ENCODE measurements at places on chromosomes 12 and 14. TPM values are rescaled to one million over a fixed set of nuclear protein-coding genes. Genes with fewer than 3 reads are reported as not detected.
A peak's percentile ranks its signal among the peaks of the same experiment; 100 is the strongest.

GRCh38 chr12:120241561-120242274 lies 23.8 kb downstream of the PXN start:
- H3K4me1 ChIP-seq = peaks cover 74% of the 10 kb centered on the region
- no peaks in the 10 kb centered on the region for H3K27me3 ChIP-seq
- H3K27ac ChIP-seq = peak overlapping the region; percentile 67

GRCh38 chr12:94898388-94898787 lies 105.1 kb downstream of the NDUFA12 start:
- no peak overlapping the region for H3K4me3 ChIP-seq
- no peaks in the 10 kb centered on the region for H3K27me3 ChIP-seq
- no peaks in the 10 kb centered on the region for H3K4me1 ChIP-seq
- peak; percentile 18 for DNase-seq
- no peaks in the 10 kb centered on the region for H3K36me3 ChIP-seq

Gene SPSB2
- total RNA-seq = 3.2 TPM

Gene AQP2
- not detected for total RNA-seq

- H3K27me3 ChIP-seq = no peaks in the 10 kb centered on the region
- no peaks in the 10 kb centered on the region for H3K36me3 ChIP-seq
- no peak for DNase-seq
- H3K4me1 ChIP-seq = no peaks in the 10 kb centered on the region
- H3K27ac ChIP-seq = no peak overlapping the region
- H3K4me3 ChIP-seq = no peak overlapping the region
Observed at GRCh38 chr12:69130064-69130463, 109.3 kb upstream of the CPSF6 start.

DNA sequence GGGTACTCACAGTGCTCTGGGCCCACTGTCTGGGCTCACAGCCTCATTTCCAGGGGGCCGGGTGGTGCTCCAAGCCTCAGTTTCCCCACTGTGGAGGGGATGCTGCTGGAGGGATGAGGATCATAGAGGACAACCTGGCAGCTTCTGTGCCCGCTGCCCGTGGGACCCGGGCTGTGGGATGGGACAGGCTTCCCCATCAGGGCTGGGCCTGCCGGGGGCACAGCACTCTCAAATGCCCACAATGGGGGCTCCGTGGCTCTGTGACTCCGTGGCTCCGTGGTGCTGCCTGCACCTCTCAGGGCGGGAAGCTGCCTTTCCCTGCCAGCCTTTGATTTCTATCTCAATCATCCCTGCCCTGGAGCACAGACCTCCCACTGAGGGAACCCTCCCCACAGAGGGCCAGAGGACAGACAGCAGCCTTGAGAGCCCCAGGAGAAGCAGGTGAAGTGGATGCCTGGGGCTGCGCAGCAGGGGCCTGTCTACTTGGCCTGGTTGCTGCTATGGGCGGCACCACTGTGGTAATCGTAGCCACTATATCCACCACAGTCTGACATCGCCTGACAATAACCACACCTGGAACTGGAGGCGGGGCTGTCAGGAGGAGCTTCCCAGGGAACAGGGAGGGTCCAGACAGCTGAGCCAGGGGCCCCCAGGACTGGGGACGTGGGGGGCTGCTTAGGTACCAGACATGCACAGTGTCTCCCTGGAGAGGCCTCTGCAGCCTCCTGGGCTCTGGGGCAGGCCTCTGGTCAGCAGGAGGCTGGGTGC lies 375.9 kb downstream of the TMEM121 start:
- no peaks in the 10 kb centered on the region for H3K27me3 ChIP-seq
- no peak overlapping the region for H3K4me3 ChIP-seq
- H3K27ac ChIP-seq = no peak overlapping the region

Gene MED13L
- total RNA-seq = 82.7 TPM

GRCh38 chr14:73438993-73439392 lies 19.4 kb downstream of the NUMB start:
- H3K4me1 ChIP-seq = no peaks in the 10 kb centered on the region
- no peak overlapping the region for H3K4me3 ChIP-seq
- no peaks in the 10 kb centered on the region for H3K27me3 ChIP-seq
- H3K36me3 ChIP-seq = no peaks in the 10 kb centered on the region
- H3K27ac ChIP-seq = no peak overlapping the region

GRCh38 chr12:120902846-120903411 lies 1.2 kb downstream of the SPPL3 start:
- H3K4me1 ChIP-seq = peaks cover 15% of the 10 kb centered on the region
- peak; percentile 4 for DNase-seq
- H3K36me3 ChIP-seq = peaks cover 5% of the 10 kb centered on the region
- H3K27me3 ChIP-seq = no peaks in the 10 kb centered on the region

GRCh38 chr12:124196236-124196635 lies 98.7 kb upstream of the RFLNA start:
- no peaks in the 10 kb centered on the region for H3K27me3 ChIP-seq
- peaks cover 4% of the 10 kb centered on the region for H3K4me1 ChIP-seq
- DNase-seq = no peak
- H3K27ac ChIP-seq = no peak overlapping the region

DNA sequence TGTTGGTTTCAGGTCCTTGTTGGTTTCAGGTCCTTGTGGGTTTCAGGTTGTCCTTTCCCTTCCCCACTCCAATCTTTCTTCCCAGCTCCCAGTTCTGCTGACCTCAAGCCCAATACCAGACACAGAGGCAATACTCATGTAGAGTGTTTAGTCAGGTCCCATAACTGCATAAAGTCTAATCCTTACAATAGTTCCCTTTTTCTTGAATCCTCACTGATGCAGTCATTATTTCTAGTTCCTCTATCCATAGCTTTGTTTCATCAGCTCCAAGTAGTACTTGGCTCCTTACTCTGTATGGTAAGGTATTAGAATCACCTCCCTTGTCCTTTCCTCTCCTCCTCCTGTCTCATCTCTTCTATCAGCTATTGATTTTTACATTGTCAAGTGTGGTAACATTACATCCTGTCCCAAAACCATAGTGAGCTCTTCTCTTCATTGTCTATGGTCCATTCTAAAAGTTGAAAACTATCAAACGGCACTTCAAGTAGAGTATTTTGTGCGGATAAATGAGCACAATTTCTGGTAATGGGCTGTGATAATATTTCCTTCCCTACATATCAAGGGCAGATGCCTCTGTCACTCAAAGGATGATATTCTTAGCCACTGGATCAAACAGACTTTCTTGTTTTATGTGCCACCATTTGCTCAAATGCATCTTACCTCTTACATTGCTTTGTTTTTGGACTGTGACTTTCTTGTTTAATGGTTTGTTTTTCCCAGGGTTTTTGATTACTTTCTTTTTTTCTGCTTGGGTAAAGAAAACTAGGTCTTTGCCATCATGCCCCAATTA lies 57.2 kb upstream of the JDP2 start:
- H3K27ac ChIP-seq = peak overlapping the region; percentile 81
- DNase-seq = peak; percentile 71
- H3K36me3 ChIP-seq = no peaks in the 10 kb centered on the region
- peaks cover 3% of the 10 kb centered on the region for H3K27me3 ChIP-seq
- H3K4me1 ChIP-seq = peaks cover 51% of the 10 kb centered on the region
- no peak overlapping the region for H3K4me3 ChIP-seq

Gene KRT79
- not detected for total RNA-seq

Gene IFNG-AS1
- total RNA-seq = 0.31 TPM

Gene AGAP2
- total RNA-seq = 3.2 TPM

- no peaks in the 10 kb centered on the region for H3K36me3 ChIP-seq
- H3K27ac ChIP-seq = no peak overlapping the region
- H3K4me3 ChIP-seq = no peak overlapping the region
- no peak for DNase-seq
Observed at GRCh38 chr12:62263232-62263631, 3.0 kb downstream of the USP15 start.

Gene P2RX2
- total RNA-seq = not detected

Gene CLEC2D
- total RNA-seq = 8.5 TPM

- no peak for DNase-seq
- no peaks in the 10 kb centered on the region for H3K4me1 ChIP-seq
- H3K4me3 ChIP-seq = no peak overlapping the region
- no peak overlapping the region for H3K27ac ChIP-seq
- H3K36me3 ChIP-seq = peaks cover 24% of the 10 kb centered on the region
- no peaks in the 10 kb centered on the region for H3K27me3 ChIP-seq
Observed at GRCh38 chr12:14454098-14454907, 88.8 kb downstream of the ATF7IP start.

- H3K4me1 ChIP-seq = peaks cover 45% of the 10 kb centered on the region
- peak overlapping the region; percentile 25 for H3K4me3 ChIP-seq
- peaks cover 13% of the 10 kb centered on the region for H3K27me3 ChIP-seq
- no peaks in the 10 kb centered on the region for H3K36me3 ChIP-seq
- peak overlapping the region; percentile 51 for H3K27ac ChIP-seq
Observed at GRCh38 chr12:52873832-52874572, 25.2 kb upstream of the KRT78 start.

DNA sequence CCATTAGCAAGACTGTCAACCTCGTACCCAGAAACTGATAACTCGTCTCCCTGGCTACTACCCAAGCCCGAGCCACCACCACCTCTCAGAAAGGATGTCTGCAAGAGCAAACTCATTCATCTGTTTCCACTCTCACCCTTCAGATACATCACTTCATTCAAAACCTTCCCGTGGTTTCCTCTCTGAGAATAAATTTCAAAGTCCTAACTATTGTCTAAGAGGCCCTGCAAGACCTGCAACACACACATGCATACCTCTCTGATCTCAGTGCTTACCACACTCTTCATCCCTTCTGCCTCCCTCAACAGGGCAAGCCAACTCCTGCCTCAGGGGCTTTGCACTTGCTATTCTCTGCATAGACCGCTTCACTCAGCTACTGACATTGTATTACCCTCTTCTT lies 40.6 kb downstream of the PPP1R13B start:
- H3K36me3 ChIP-seq = no peaks in the 10 kb centered on the region
- no peak overlapping the region for H3K4me3 ChIP-seq
- H3K27ac ChIP-seq = no peak overlapping the region

Gene SLCO1B1
- 0.04 TPM for total RNA-seq

GRCh38 chr12:123141615-123142517 lies 9.0 kb downstream of the PITPNM2 start:
- H3K27ac ChIP-seq = peak overlapping the region; percentile 37
- peak; percentile 74 for DNase-seq
- no peaks in the 10 kb centered on the region for H3K36me3 ChIP-seq
- peaks cover 23% of the 10 kb centered on the region for H3K4me1 ChIP-seq

DNA sequence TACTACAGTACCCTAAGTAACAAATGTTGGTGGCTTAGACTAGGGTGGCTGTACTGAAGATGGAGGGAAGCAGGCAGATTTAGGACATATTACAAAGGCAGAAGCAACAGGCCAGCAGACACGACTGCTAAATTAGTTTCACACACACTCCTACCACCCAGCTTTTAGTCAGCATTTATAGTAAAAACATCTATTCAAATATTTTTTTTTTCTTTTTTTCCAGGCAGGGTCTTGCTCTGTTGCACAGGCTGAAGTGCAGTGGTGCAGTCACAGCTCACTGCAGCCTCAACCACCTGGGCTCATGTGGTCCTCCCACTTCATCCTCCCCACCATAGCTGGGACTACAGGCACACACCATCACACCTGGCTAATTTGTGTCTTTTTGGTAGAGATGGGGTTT lies 72.9 kb downstream of the CDK17 start:
- H3K4me3 ChIP-seq = no peak overlapping the region
- no peak overlapping the region for H3K27ac ChIP-seq
- no peaks in the 10 kb centered on the region for H3K27me3 ChIP-seq
- no peaks in the 10 kb centered on the region for H3K4me1 ChIP-seq
- DNase-seq = no peak

DNA sequence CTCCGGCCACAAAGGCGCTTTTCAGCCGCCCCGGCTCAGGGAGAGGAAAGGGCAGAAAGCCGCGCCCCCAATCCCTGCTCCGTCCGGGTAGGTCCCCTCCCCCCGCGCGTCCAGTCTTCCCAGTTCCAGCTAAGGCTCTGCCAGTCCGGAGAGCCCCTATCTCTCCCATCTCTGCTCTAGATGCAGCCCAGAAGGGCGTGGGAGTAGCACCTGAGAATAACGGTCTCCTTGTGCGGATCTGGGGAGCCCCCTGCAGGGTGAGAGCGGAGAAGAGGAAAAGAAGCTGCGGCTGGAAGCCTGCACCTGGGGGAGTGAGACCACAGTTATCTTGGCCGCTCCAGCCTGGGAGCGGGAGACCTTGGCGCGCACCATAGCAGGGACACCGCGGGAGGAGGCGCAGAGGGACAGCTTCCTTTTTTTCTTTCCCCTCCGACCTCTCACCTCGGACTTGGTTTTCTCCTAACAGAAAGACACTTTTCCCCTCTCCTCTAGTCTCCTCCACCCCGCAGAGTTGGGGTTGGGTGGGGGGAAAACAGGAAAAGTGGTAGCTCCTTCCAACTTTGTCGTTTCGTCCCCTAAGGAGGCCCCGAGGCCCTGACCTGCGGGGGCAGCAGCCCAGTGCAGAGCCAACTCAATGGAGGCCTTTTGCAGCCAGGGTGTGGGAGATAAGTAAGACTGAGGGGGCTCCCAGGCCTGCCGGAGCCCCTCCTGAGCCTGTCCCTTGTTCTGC lies 2.4 kb downstream of the DHH start:
- peak overlapping the region; percentile 24 for H3K4me3 ChIP-seq
- H3K4me1 ChIP-seq = peaks cover 61% of the 10 kb centered on the region

DNA sequence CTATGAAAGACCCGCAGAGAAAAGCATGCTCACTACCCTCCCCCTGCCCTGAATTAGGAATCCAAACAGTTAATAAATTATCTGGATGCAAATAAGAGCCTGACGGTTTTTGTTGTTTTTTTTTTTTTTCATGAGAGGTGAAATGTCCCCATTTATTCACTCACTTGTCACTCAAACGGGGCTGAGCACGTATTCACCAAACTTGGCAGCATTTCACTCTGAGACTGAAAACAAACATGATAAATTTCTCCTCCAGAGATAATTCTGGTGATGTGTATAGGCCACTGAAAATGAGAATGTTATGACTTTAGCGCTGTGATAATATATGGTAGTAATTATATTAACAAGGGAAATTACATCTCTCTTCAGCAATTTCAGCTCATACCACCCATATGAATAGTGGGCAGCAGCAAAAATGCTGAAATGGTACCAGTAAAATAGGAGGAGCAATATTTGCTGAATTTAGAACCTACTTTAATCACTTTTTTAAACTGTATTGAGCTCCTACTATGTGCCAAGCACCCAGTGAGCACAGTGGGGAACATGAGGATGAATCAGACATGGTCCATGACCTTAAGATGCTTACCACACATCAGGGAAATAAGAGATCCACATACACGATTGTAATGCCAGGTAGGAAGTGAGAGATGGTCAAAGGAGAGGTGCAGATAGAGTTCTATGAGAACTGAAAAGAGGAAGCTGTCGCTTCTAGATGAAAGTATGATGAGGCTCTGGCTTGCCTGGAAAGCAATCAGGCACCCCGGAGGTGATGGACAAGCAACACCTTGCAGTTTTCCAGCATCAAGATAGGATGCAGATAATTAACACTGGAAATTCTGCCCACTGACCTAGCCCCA lies 286.5 kb upstream of the TMPO start:
- H3K27me3 ChIP-seq = no peaks in the 10 kb centered on the region
- no peak for DNase-seq
- H3K4me1 ChIP-seq = no peaks in the 10 kb centered on the region
- H3K27ac ChIP-seq = no peak overlapping the region

GRCh38 chr14:102028733-102029132 lies 58.1 kb downstream of the HSP90AA1 start:
- H3K36me3 ChIP-seq = peaks cover 77% of the 10 kb centered on the region
- H3K27ac ChIP-seq = no peak overlapping the region
- no peaks in the 10 kb centered on the region for H3K4me1 ChIP-seq
- H3K4me3 ChIP-seq = no peak overlapping the region
- H3K27me3 ChIP-seq = no peaks in the 10 kb centered on the region

Measured in muscle of leg (tissue), 16 donors.